ENCODE measurements at places on chromosomes 11 and 22. TPM values are rescaled to one million over a fixed set of nuclear protein-coding genes. Genes with fewer than 3 reads are reported as not detected.
A peak's percentile ranks its signal among the peaks of the same experiment; 100 is the strongest.

SMC1B gene
- not detected for total RNA-seq

PDE2A gene
- total RNA-seq = 42.0 TPM

POU2AF1 gene
- total RNA-seq = 18.5 TPM

OR51B4 gene
- total RNA-seq = not detected

CFAP68 gene
- total RNA-seq = 29.5 TPM

RBM4 gene
- 125 TPM for total RNA-seq

PAX6 gene
- total RNA-seq = not detected

GRCh38 chr11:102581066-102581465, 44.1 kb downstream of the MMP20 start:
- no peaks in the 10 kb centered on the region for H3K4me1 ChIP-seq
- peak overlapping the region; percentile 20 for H3K27ac ChIP-seq
- no peaks in the 10 kb centered on the region for H3K27me3 ChIP-seq

GRCh38 chr11:17898782-17899181, 114.1 kb downstream of the SERGEF start:
- no peak overlapping the region for H3K4me3 ChIP-seq
- no peak overlapping the region for H3K27ac ChIP-seq
- H3K4me1 ChIP-seq = no peaks in the 10 kb centered on the region
- H3K27me3 ChIP-seq = no peaks in the 10 kb centered on the region
- H3K36me3 ChIP-seq = no peaks in the 10 kb centered on the region

GRCh38 chr11:12160680-12161079, 50.3 kb downstream of the MICAL2 start:
- H3K27me3 ChIP-seq = no peaks in the 10 kb centered on the region
- DNase-seq = peak; percentile 37
- no peak overlapping the region for H3K4me3 ChIP-seq
- peaks cover 15% of the 10 kb centered on the region for H3K4me1 ChIP-seq

DNA sequence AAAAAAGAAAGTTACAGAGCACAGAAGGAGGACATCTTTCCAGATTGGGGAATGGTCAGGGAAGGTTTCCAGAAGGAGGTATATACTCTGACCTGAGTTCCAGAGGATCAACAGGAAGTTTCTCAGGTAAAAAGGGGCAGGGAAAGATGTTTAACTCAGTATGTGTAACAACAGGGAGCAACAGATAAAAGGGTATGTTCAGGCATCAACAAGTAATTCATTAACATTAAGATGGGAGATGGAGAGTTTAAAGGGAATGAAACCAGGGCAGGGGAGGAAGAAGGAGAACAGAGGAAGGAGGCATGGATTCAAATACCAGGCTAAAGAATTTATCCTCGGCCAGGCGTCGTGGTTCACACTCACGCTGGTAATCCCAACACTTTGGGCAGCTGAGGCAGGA, 2.5 kb upstream of the DENND5A start:
- H3K27ac ChIP-seq = no peak overlapping the region
- no peak for DNase-seq
- no peaks in the 10 kb centered on the region for H3K27me3 ChIP-seq
- H3K4me1 ChIP-seq = peaks cover 4% of the 10 kb centered on the region
- H3K4me3 ChIP-seq = no peak overlapping the region
- no peaks in the 10 kb centered on the region for H3K36me3 ChIP-seq

GRCh38 chr11:1773131-1773993, 9.6 kb upstream of the CTSD start:
- H3K27me3 ChIP-seq = no peaks in the 10 kb centered on the region
- H3K4me1 ChIP-seq = no peaks in the 10 kb centered on the region
- no peak for DNase-seq
- no peak overlapping the region for H3K4me3 ChIP-seq

DNA sequence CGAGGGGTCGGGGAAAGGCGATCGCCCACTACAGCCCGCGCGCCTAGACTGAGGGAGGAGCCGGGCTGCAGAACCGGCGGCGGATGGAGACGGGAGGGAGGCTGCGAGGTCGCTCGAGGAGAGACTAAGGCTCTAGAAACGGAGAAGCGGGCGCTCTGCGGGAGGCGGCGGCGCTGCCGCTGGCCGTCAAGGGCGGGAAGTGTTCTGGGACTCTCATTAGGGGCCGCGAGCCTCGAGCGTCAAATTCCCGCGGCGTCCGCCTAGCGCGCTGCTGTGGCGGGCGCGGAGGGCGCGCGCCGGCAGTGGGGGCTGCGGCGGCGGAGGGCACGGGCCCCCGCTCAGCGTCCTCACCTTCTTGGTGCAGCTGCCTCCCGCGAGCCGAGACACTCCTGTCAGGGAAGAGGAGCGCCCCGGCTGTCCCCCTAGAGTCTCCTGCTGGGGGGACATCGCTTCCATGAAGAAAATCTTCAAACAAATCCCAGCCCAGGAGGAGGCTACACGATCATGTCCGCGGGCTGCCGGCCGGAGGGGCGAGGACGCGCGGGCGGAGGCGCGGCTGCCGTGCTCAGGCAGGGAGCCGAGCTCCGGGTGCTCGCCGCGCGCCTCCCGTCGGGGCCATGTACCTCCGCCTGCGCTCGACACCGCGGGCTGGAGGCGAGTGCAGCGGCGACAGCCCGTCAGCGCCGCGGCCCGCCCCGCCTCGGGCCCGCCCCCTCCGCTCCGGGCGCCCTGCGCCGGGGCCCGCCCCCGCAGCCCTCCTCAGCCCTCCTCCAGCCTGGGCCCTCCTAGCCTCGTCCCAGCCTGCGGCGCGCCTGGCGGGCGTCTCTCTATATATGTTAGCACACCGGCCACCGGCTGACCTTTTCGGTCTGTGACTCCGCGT, at the start of gene ARHGAP20:
Gene ARHGAP20 (minus strand): TSS at position 662 of the 883 bp plus-strand sequence. CDS start 206 bp downstream, at position 456.
- peak within 1 kb of the TSS; percentile 29 for H3K4me3 ChIP-seq
- no peaks in the 10 kb centered on the region for H3K36me3 ChIP-seq
- peaks cover 13% of the 10 kb centered on the region for H3K4me1 ChIP-seq
- peaks cover 9% of the 10 kb centered on the region for H3K27me3 ChIP-seq

- H3K4me3 ChIP-seq = no peak overlapping the region
- H3K27me3 ChIP-seq = no peaks in the 10 kb centered on the region
- H3K27ac ChIP-seq = no peak overlapping the region
- H3K4me1 ChIP-seq = no peaks in the 10 kb centered on the region
Observed at GRCh38 chr22:19207884-19208283, 29.3 kb upstream of the SLC25A1 start.

- no peaks in the 10 kb centered on the region for H3K27me3 ChIP-seq
- peak; percentile 79 for DNase-seq
- no peaks in the 10 kb centered on the region for H3K36me3 ChIP-seq
- no peak overlapping the region for H3K4me3 ChIP-seq
- peak overlapping the region; percentile 26 for H3K27ac ChIP-seq
Observed at GRCh38 chr11:115919341-115920091, 415.3 kb upstream of the CADM1 start.

DNA sequence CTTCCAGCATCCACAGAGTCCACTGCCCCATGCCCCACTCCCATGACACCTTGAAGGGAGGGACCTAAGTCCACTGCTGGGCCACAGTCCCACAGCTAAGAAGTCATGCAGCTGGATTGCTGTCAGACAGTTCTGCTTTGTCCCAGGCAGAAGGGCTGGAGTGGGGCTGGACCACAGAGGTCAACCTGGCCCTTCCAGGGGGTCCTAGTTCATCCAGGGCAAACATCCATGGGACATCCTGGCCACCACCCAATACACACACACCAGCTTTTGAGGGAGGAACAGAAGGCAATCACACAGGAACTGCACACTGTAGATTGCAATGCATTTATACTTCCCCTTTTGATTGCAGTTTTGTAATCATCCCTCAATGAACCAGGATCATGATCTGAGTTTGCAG, 11.3 kb upstream of the APOL4 start:
- H3K27ac ChIP-seq = no peak overlapping the region
- no peak for DNase-seq
- H3K4me1 ChIP-seq = peaks cover 24% of the 10 kb centered on the region
- no peaks in the 10 kb centered on the region for H3K36me3 ChIP-seq
- H3K4me3 ChIP-seq = no peak overlapping the region
- no peaks in the 10 kb centered on the region for H3K27me3 ChIP-seq

GRCh38 chr22:24284747-24285203, 14.1 kb downstream of the SPECC1L start:
- peaks cover 13% of the 10 kb centered on the region for H3K4me1 ChIP-seq
- H3K36me3 ChIP-seq = no peaks in the 10 kb centered on the region
- H3K27ac ChIP-seq = no peak overlapping the region
- no peaks in the 10 kb centered on the region for H3K27me3 ChIP-seq
- no peak for DNase-seq

DNA sequence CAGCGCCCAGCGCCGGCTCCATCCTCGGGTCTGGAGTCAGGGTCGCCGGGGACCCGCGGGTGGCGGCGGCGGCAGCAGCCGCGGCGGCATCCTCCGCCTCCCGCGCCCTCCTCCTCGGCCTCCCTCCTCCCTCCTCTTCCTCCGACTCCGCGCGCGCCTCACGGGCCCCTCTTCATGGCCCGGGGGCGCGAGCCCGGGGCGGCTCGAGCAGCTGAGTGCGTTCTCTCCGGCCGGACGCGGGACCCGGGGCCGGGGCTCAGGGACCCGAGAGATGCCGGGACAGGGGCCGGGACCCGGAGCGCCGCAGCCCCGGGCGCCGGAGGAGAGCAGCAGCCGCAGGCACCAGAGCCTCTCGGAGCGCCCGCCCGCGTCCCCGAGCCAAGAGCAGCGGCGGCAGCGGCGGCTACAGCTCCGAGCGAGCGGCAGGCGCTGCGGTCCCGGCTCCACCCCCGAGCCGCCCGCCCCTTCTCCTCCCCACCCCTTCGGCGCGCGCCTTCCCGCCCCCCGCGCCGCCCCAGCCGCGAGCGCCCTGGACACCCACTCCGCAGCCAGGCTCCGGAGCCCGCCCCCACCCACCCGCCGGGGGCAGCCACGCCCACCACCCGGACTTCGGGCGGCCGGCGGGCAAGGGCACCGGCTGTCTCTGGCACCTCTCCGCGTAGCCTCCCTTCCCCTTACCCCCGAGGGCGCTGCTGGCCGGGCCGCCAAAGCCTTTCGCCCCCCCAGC, at the start of gene CHST1:
Gene CHST1 (minus strand): TSS at position 417 of the 727 bp plus-strand sequence. CDS start 14,699 bp downstream, outside the sequence.
- H3K4me1 ChIP-seq = peaks cover 6% of the 10 kb centered on the region
- DNase-seq = peak; percentile 75
- no peak within 1 kb of the TSS for H3K27ac ChIP-seq
- peaks cover 9% of the 10 kb centered on the region for H3K27me3 ChIP-seq

DNA sequence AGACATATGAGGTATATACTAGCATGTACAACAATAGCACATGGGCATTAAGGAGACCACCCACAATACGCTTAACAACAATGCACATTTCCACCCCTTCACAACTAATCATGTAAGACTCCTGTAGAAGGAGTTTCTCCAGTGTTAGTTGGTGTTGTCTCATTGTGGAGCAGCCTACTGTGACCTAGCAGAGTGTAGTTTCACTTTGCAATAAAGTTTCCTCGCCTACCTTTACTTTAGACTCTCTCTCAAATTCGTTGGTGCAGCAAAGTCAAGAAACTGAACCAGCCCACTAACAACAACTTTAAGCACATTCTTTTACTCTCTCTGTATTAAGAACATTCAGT, 863.6 kb downstream of the FAM181B start:
- no peak for DNase-seq
- H3K27me3 ChIP-seq = no peaks in the 10 kb centered on the region
- H3K27ac ChIP-seq = no peak overlapping the region
- H3K4me3 ChIP-seq = no peak overlapping the region
- H3K36me3 ChIP-seq = no peaks in the 10 kb centered on the region

DNA sequence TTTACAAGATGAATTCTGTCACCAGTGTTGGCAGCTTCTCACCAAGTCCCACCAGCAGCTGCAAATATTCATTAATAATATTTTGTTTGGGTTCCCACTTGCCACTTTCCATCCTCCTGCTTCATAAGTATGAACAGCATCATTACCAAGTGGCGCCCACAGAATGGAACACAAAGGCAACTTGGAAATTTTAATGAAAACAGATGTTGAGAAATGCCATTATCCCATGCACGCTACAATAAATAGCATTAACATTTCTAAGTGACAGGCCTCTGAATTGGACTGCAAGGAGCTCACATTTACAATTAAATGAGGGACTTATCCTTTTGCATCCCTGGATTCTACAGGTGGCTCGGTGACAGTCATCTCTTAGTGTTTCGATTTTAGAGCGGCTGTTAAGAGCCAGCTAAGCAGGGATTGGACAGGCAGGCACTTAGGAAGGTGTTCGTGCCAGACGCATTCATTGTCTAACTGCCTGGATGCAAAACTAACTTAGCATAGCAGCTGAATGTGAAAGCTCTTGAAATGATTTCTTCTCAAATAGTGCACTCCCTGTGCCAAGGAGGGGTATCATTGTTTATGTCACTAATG, 170.3 kb downstream of the KIRREL3 start:
- H3K36me3 ChIP-seq = no peaks in the 10 kb centered on the region
- H3K27ac ChIP-seq = no peak overlapping the region
- no peaks in the 10 kb centered on the region for H3K27me3 ChIP-seq

DNA sequence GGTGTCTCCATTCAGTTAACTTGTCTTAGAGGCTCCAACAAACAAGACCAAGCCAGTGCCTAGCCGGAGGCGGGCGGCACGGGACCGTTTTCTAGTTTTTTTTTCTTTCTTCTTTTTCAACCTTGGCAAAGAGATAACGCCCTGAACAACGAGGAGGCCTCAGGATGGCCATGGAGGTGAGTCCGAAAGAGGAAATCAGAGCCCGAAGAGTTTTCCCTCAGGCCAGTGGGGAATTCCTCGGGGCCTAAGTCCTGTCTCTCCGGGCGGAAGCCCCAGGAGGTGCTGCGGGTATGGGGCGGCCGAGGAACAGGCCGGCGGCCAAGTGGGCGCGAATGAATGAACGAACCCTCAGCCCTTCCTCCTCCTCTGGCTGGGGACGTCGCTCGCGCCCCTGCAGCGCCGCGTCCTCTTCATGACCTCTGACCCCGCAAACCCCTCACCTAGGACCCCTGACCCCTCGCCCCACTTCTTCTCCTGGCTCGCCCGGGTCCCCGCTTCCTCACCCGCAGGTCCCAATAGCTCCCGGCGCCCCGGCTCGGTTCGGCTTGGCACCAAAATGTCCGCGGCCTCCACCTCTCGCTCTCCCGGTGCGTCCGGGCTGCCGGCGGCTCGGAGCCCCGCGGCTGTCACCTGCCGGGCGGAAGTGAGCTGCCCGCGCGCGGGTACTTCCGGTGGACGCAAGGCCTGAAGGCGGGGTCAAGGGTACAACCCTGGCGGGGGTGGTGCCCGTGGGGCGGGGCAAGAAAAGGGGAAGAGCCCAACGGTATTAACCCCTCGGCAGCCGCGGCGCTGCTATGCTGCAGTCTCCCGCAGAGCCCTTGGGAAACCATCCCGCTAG, at the start of gene AP1B1:
Gene AP1B1 (minus strand): TSS at position 650 of the 838 bp plus-strand sequence. CDS start 21,327 bp downstream, outside the sequence.
- H3K27me3 ChIP-seq = no peaks in the 10 kb centered on the region
- peaks cover 13% of the 10 kb centered on the region for H3K4me1 ChIP-seq
- peak; percentile 96 for DNase-seq
- H3K4me3 ChIP-seq = peak within 1 kb of the TSS; percentile 76
- peak within 1 kb of the TSS; percentile 81 for H3K27ac ChIP-seq

GRCh38 chr11:71580057-71581003, 2.3 kb downstream of the KRTAP5-11 start:
- no peaks in the 10 kb centered on the region for H3K4me1 ChIP-seq
- no peak overlapping the region for H3K27ac ChIP-seq
- no peak overlapping the region for H3K4me3 ChIP-seq
- no peaks in the 10 kb centered on the region for H3K36me3 ChIP-seq
- DNase-seq = peak; percentile 67
